Right lung (tissue), 10 donors: ENCODE measurements at places on chromosomes 7 and 10. TPM values are rescaled to one million over a fixed set of nuclear protein-coding genes. Genes with fewer than 3 reads are reported as not detected.

DNA sequence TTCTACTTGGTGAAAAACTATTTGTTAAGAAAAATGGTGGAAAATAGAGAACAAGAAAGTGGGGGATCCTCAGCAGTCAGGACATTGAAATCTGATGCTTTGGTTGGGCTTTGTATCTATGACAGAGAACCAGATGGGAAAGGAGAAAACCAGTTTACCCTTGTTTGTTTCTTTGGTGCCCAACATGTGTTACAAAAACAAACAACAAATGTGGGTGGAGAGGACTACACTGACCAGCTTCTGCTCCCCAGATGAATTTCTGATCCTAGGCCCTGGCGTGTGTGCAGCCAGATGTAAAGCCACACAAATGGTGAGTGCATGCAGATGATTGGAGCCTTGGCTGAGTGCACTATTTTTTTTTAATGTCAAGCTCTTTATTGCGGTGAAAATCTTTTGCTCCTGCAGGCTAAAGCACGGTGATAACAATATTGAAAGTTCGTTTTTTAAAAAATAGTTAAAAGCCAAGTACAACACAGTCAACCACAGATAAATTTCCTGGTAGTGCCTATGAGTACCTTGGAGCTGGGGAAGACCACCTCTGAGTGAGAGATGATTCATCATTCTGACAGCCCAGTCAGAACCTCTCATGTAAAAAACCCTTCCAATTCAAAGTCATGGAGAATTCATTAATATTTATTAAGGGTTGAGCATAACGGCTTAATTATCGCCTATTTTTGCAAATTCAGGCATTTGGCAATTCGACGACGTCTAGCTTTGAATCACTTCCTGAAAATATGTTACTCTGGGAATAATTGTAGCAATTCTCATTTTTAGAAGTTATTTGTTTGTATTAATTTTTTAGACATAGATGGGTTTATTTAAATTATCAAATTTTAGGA lies 163.7 kb downstream of the AGMO start:
- no peak for DNase-seq

DNA sequence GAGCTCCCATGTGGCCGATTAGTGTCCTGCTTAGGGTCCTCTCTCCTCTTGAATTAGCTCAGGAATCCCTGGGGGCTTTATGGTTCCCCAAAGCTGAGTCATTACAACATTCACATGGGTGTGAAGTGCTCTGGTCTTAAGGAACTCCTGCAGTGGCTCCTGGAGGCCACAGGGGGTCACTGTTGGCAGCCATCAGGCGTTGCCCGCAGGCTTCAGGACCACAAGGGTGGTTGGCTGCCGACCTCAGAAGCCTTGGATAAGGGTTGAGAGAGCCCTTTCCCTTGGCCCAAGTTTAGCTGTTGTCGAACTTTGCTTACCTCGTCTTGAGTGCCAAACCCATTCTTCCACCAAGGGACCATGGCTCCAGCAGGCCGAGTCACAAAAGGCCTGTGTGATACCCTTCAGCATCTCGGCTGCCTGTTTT lies 61.7 kb downstream of the SH2D4B start:
- peak; percentile 13 for DNase-seq

The SCRN1 gene
- polyA plus RNA-seq: 37.8 TPM

The SYT15 gene
- polyA plus RNA-seq: 29.0 TPM

The PAPOLB gene
- 0.09 TPM for polyA plus RNA-seq

GRCh38 chr7:29127527-29127926 lies 18.8 kb downstream of the CPVL start:
- no peak for DNase-seq

GRCh38 chr10:100359030-100359432 lies 12.0 kb downstream of the SCD start:
- DNase-seq: no peak

DNA sequence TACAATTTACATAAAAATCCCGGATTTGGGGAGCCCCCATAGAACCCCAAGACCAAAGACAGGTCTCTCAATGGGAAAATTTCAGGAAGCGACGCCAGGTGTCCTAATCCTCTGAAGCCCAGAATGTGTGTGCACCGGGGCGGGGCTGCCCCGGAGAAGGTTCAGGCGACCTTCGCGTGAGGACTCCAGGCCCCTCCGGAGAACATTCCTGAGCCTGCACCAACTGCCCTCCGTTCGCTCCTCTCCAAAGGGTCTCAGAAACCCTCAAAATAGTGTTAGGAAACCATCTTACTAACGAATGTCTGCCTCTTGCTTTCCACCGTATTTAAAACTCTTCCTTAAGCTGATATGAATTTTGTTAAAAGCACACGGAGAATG lies 78.5 kb upstream of the INSIG1 start:
- DNase-seq: no peak

DNA sequence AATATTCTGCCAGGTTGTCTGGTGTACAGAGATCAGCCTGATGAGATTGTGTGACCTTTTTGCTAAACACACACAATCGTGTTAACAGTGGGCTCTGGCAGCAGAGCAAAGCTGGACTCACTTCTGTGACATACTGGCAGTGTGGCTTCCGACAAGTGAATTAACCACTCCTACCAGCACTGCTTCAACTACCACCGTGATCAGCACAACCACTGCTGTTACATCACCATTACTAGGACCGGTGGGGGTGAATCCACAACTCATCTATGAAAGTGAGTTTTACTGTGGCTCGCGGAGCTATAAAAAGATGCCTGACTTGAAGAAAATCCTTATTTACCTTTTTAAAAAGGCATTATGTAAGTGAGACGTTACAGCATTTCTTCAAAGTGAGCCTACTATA lies 135.6 kb downstream of the WDR37 start:
- no peak for DNase-seq

The CPN1 gene
- polyA plus RNA-seq: not detected

The CRYGN gene
- polyA plus RNA-seq: 0.20 TPM

- DNase-seq: no peak
Measured at GRCh38 chr10:11012421-11013295, 5.0 kb upstream of the CELF2 start.

GRCh38 chr7:14606101-14606500 lies 296.4 kb downstream of the DGKB start:
- no peak for DNase-seq
